ENCODE measurements at places on chromosomes 13 and 19. TPM values are rescaled to one million over a fixed set of nuclear protein-coding genes. Genes with fewer than 3 reads are reported as not detected.

The OR10H1 gene
- polyA plus RNA-seq, result not detected

The PSG7 gene
- polyA plus RNA-seq, result 0.10 TPM

The TTC9B gene
- polyA plus RNA-seq, result not detected

The CADM4 gene
- polyA plus RNA-seq, result 3.7 TPM

The ZNF541 gene
- not detected for polyA plus RNA-seq

The SIN3B gene
- 26.2 TPM for polyA plus RNA-seq

The RETN gene
- polyA plus RNA-seq, result not detected

The CEACAM21 gene
- polyA plus RNA-seq, result not detected

DNA sequence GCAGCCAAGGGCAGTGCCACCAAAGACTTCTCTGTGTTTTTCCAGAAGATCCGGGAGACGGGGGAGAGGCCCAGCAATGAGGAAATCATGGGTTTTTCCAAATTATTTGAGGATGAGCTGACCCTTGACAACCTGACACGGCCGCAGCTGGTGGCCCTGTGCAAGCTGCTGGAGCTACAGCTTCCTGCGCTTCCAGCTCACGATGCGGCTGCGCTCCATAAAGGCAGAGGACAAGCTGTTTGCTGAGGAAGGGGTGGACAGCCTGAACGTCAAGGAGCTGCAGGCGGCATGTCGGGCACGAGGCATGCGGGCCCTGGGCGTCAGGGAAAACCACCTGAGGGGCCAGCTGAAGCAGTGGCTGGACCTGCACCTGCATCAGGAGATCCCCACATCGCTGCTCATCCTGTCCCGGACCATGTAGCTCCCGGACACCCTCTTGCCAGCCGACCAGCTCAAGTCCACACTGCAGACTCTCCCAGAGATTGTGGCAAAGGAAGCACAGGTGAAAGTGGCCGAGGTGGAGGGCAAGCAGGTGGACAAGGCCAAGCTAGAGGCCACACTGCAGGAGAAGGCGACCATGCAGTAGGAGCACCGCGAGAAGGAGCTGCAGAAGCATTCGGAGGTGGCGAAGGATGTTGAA lies 11.7 kb downstream of the ZSCAN1 start:
- DNase-seq, result no peak

DNA sequence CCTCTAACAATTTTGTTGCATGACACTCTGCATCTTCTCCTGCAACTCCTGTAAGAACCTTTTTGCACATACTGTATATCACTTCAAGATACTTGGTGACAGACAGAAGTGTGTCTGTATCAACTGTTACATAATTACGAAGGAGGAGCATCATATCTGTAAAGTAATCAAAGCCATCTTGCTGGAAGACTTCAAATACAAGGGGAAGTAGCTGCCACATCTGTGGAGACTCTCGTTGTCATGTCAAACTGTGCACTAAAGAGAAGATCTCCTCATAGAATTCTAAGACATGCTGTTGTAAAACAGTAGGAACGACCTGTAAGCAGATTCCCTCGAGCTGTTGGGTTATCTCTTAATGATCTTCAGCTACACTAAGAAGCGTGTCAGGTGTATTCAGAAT lies 38.0 kb upstream of the SPATA13 start:
- DNase-seq, result no peak

- no peak for DNase-seq
Observed at GRCh38 chr19:16217716-16218451, 20.2 kb downstream of the AP1M1 start.

DNA sequence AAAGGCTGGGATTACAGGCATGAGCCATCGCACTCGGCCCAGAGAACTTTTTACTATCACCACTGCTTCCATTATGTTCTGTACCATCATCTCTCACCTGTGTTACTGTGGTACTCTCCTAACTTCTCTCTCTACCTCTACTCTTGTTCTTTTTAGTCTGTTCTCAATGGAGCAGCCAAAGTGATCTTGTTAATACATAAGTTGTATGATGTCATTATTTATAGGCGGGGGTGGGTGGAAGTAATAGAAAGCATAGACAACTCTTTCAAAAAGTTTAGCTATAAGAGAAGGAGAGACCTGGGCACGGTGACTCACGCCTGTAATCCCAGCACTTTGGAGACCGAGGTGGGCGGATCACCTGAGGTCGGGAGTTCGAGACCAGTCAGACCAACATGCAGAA lies 3.0 kb downstream of the ZNF570 start:
- no peak for DNase-seq

GRCh38 chr19:45939792-45940514 lies 25.4 kb upstream of the NANOS2 start:
- no peak for DNase-seq

- no peak for DNase-seq
Observed at GRCh38 chr19:2235381-2236063, 607 bp downstream of the PLEKHJ1 start.

GRCh38 chr19:55056827-55057226 lies 6.1 kb downstream of the RDH13 start:
- DNase-seq, result no peak

- no peak for DNase-seq
Observed at GRCh38 chr19:16204005-16204294, 6.2 kb downstream of the AP1M1 start.

DNA sequence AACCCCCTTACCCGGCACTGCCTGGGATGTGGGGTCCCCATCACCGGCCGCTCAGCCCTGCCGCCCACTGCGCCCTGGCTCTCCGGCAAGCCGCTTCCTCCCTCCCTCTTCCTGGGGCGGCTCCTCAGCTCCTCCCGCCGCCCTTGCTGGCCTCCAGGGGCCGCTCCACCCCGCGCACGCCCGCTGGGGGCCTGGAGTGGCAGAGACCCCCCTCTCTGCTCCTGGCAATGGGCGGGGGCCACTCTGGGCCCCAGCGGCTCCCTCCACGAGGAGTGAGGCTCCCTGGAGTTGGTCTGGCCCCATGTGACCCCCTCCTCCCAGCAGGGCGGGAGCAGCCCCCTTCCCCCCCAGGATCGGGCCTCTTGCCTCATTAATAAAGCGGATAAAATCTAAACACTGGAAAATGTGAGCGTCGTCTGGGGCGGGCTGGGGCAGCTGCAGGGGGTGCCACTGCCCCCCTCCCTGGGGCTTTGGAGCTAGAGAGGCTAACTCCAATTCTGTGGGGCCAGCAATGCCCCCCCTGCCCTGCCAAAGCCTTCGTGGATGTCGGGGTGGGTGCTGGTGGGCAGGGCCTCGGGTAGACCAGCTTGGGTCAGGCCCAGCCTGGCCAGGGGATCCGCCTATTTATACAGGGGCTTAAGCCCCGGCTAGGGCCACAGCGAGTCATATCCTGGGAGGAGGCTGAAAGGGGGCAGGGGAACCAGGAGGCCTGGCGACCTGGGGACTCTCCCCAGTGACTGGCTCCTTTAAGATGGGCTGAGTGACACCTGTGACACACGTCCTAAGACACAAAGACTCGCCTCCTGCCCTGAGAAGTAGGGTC lies at the start of gene PTGER1:
Gene PTGER1 (minus strand): TSS at position 104 of the 823 bp plus-strand sequence. CDS start 1,034 bp downstream, outside the sequence.
- no peak for DNase-seq

DNA sequence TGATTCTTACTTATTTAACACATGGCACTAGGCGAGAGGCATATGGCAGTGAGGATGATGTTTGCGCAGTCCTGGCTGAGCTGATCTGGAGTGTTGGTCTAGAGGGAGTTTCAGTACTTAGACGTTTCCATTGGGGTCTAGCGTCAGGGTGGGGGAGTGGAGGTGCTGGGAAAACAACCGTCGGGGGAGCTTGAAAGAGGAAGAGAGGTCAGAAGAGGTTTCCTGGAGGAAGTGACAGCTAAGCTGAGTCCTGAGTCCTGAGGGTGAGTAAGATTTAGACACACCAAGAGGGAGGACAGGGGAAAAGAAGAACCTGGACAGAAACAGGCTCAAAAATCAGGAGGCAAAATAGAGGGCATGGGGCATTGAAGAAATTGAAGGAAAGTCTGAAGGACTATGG lies 81.4 kb downstream of the ALOX5AP start:
- no peak for DNase-seq

- no peak for DNase-seq
Observed at GRCh38 chr19:7617172-7617571, 12.2 kb downstream of the XAB2 start.

DNA sequence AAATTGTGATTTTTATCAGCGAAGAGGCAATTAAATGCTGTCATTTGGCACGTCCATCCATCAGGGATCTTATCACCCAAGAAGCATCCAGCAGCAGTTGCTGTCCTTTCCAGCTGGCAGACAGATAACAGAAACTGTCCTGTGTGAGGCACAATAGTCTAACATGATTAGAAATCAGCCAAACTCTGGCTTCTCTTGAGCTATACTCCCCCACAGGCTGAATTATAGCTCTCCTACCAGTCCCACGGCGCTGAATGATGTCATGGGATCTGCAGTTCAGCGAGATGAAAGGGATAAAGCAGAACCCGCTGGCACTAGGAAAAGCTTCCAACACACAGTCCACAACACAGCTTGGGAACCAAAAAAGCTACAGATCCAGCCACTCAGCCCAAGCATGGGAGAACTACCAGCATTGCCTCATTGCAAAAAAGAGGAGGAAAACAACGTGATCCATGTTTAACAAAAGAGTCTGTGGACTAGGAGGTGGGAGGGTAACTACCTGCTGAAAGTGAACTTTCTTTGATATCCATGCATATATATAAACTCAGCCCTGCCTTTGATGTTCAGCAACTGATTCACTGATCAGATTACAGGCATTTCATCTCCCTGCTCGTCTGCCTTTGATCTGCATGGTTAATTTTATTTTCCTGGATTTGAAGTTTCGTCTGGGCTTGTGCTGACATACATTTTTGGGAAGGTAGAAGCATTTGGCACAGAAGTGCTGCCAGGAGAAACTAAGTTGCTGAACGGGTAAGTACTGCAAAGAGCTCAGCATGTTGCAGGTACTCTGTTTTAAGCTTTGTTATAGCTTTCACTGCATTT lies at the start of gene TNFRSF19:
Gene TNFRSF19 (plus strand): TSS at position 314 of the 822 bp plus-strand sequence. CDS start 19,772 bp downstream, outside the sequence.
- peak; percentile 67 for DNase-seq

DNA sequence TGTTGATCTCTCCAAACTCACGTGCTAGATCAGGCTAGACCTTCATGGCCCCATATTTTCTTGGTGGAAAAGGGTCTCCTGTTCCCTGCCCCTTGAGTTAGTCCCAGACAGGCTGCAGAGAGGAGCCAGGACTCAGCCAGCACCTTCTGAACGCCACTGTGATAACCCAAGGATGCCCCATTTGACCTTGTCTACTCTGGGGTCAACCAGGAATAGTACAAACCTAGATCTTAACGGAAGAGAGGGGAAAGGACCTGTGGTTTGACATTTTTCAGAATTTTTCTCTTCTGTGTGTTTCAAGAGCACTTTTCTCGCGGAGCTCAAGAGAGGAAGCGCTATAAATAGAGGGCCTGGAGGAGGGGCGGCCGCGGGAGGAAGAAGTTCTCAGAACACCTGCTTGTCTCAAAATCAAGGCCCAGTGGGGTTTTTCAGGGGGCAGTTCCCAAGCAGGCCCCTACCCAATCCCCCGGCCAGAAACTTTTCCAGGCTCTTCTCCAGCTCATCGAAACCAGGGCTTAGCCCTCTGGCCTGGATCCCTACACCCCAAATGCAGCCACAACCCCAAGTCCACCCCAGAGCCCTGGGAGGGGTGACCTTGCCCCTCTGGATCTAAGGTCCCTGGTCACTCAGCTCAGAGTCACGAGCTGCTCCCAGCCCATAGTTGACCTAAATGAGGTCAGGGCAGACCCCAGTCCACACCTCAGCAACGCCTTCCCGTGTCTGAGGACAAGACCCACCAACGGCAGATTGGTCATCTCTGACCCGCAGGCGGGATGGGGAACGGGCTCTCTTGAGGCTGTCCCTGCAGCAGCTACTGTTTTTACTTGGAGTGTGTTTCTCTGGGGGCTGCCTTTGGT lies 75.6 kb upstream of the TM9SF2 start:
- DNase-seq, result no peak

GRCh38 chr19:33799476-33799875 lies 2.8 kb downstream of the KCTD15 start:
- no peak for DNase-seq

- DNase-seq, result no peak
Observed at GRCh38 chr19:11769995-11770394, 3.2 kb downstream of the ZNF441 start.

DNA sequence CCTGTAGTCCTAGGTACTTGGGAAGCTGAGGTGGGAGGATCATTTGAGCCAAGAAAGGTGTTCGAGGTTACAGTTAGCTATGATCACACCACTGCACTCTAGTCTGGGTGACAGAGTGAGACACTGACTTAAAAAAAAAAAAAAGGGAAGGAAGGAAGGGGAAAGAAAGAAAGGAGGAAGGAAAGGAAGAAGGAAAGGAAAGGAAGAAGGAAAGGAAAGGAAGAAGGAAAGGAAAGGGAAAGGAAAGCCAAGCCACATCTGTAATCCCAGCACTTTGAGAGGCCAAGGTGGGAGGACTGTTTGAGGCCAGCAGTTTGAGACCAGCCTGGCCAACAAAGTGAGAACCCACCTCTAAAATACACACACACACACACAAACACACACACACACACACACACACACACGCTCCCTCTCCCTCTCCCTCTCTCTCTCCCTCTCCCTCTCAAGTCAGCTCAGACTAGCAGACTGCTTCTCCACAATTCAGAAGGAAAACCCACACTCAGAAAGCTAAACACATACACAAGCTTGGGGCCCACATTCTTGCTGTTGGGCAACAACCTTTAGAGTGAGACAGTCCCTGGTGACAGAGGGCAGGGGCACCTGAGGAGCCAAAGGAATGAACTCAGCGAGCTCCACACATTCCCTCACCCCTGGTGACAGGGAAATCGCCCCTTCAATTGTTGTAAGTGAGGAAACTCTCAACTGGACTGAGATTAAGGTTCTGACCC lies 2.7 kb downstream of the ZNF709 start:
- DNase-seq, result no peak

GRCh38 chr19:28134311-28134710 lies 1078.6 kb downstream of the UQCRFS1 start:
- no peak for DNase-seq

GRCh38 chr13:100738176-100738855 lies 63.7 kb upstream of the TMTC4 start:
- no peak for DNase-seq

DNA sequence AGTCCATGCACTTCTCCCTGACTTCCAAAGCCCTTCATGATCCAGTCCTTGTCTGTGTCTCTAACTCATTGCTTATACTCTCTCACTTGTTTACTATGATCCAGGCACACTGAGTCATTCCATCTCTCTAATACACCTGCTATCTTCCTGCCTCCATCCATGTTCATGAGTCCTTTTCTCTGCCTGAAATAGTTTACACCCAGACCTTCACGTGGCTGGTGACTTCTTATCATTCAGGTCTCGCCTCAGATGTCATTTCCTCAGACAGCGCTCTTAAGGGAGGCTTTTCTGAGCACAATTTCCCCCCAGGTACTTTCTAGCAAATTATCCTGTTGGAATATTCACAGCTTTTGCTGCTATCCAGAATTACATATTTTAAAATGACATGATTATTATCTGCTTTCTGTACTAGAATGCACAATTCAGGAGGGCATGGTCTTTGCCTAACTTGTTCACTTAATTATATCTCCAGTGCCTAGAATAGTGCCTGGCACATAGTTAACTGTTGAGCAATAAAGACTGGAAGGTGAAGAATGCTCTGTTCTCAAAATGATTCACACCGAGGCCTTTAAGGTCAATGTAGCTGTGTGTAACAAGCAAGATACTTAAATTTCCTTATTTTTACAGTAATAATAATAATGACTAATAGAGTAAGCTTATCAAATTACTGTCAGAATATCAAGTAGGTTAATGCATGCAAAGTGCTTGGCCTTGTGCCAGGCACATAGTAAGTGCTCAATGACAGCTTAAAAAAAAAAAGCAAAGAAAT lies 183.7 kb upstream of the SPRY2 start:
- no peak for DNase-seq
